ENCODE measurements at places on chromosomes 5 and 9. TPM values are rescaled to one million over a fixed set of nuclear protein-coding genes. Genes with fewer than 3 reads are reported as not detected.

ANKRD31 gene
- 0.37 TPM for total RNA-seq

PCDHB14 gene
- total RNA-seq, result 7.1 TPM

NTRK2 gene
- total RNA-seq, result 16.1 TPM

NACC2 gene
- 25.5 TPM for total RNA-seq

OGN gene
- 114 TPM for total RNA-seq

OXCT1 gene
- total RNA-seq, result 25.1 TPM

ST8SIA4 gene
- total RNA-seq, result 23.5 TPM

SPATA9 gene
- 0.84 TPM for total RNA-seq

SPATA31A5 gene
- not detected for total RNA-seq

SLC6A19 gene
- total RNA-seq, result not detected

CRHBP gene
- total RNA-seq, result 5.4 TPM

LHX6 gene
- 7.9 TPM for total RNA-seq

GPX8 gene
- 19.1 TPM for total RNA-seq

EFNA5 gene
- total RNA-seq, result 13.0 TPM

PPP3R2 gene
- not detected for total RNA-seq

ISL1 gene
- 0.63 TPM for total RNA-seq

ORM2 gene
- total RNA-seq, result not detected

TDRD7 gene
- 18.1 TPM for total RNA-seq

MUSK gene
- total RNA-seq, result not detected

All from omental fat pad (tissue), 4 donors.